Bronchial epithelial cell (primary cell): ENCODE measurements at places on chromosomes 12 and 14. TPM values are rescaled to one million over a fixed set of nuclear protein-coding genes. Genes with fewer than 3 reads are reported as not detected.

Gene CPNE6
- not detected in 2 replicates for total RNA-seq

Gene RNASE2
- not detected in 2 replicates for total RNA-seq

Gene KRT72
- total RNA-seq = not detected in 2 replicates

Gene GZMH
- total RNA-seq = not detected in 2 replicates

Gene RFLNA
- total RNA-seq = not detected in 2 replicates
